Fibroblast of skin of left quadriceps (primary cell): ENCODE measurements at places on chromosomes 12 and 14.

- DNase-seq, result peak; percentile 37
These were observed 45.3 kb upstream of the ANO6 start for GRCh38 chr12:45170456-45171042.

DNA sequence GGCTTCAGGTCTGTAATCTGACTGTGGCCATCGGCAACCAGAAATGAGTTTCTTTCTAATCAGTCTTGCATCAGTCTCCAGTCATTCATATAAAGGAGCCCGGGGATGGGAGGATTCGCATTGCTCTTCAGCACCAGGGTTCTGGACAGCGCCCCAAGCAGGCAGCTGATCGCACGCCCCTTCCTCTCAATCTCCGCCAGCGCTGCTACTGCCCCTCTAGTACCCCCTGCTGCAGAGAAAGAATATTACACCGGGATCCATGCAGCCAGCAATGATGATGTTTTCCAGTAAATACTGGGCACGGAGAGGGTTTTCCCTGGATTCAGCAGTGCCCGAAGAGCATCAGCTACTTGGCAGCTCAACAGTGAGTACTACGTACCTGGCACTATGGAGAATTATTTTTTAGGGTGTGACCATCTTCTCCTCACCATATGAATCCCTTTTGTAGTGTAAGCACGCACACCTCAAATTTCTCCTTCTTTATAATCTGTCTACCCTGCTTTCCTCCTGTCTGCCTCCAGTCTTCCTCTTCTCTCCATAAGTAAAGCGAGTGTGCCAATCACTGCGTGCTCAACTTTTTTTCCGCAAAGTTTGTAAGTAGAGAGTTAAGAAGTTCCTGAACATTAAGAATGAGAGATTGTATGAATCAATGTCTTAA, at the start of gene TPH2:
TPH2 (plus strand) TSS at position 118 of the 658 bp plus-strand sequence; CDS start at position 260, 142 bp downstream.
- DNase-seq, result peak; percentile 27

DNA sequence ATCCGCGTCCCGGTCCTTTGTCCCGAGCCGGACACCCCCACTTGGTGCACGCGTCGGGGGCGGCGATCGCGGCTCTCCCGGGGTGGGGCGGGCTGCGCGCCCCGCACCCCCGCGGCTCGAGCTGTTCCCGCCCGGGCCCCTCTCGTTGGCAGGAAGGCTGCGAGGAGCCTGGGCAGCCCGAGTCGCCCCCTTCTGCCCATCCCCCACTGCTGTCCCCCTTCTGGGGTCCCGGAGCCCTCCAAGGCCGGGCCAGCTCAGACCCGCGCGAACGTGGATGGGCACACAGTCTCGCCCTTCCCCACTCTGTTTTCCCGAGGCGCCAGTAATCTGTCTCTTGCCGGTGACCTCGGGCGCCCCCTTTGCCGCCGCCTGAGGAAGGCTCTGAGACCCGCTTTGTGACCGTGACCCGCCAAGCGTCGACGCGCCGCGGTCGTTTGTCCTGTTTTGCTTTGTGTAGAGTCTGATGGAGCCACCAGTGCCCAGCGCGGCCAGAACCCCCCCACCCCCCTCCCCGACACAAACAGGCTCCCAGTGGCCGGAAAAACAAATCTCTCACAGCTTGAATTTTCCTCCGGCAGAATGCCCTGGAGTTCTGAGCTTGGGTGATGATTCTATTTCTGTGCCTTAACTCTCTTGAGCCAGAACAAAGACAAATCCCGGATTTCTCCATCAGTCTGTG, 610 bp downstream of the C14orf132 start:
- no peak for DNase-seq

DNA sequence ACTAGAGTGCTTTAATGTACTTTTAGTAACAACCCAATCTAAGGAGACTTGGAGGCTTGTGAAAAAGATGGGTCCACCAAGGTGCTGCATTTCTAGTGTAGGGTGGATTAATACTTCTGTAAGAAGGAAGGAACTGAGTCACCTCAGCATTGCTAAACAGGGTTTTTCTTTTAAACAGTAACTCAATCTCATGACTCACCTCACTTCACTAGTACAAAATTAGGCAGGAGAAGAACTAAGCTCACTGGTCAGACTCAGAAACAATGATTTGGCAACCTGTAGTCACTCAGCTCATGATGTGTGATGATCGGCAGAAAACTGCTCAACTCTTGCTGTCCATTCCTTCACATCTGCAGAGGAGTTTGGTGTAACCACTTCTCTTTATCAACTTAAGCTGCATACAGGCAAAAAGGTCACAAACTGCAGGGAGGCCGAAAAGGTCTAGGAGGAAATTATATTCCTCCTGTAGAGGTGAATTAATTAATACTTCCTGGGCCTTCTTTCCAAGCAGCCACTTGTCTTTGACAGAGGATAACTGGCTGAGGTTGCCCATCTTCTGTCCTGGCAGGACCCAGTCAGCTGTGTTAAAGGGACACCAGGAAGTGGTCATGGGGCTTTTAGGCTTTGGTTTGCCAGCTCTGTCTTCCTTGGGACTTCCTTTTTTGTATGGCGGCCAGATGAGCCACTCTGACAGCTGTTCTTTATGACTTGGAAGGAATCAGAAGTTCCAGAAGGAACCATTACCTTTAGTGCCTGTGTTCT, 466.9 kb downstream of the FUT8 start:
- no peak for DNase-seq

DNA sequence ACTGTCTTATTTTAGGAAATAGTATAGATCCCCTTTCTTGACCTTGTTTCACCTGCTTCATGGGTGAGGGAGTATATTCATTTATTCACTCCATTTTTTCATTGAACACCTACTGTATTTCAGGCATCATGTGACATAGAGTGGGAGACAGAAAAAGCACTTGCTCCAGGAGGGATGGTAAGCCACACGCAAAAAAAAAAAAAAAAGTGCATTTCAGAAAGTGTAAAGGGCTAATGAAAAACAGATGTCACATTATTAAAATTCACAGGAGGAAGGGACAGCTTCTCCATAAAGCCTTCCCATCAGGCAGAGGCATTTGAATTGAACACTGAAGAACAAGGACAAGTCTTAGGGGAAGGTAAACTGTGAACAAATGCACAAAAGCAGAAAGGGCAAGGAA, 7.5 kb downstream of the SLC8A3 start:
- DNase-seq, result no peak

DNA sequence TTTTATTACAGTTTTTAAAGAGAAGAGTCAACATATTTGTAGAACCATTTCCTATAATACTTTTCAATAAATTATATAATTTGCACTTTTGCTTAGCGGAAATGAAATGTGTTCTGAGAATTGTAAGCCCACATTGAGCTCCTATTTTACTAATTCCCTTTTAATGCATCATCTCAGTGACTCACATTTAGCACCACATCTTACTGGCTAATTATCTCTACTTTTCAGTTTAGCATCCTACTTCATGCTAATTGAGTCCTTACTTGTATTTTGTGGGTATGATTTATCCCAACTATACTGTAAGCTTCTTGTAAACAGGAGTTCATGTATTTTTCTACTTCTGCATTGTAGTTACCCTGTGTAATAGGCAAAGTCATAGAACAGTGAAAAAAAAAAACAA, 67.5 kb downstream of the TMX1 start:
- no peak for DNase-seq

DNA sequence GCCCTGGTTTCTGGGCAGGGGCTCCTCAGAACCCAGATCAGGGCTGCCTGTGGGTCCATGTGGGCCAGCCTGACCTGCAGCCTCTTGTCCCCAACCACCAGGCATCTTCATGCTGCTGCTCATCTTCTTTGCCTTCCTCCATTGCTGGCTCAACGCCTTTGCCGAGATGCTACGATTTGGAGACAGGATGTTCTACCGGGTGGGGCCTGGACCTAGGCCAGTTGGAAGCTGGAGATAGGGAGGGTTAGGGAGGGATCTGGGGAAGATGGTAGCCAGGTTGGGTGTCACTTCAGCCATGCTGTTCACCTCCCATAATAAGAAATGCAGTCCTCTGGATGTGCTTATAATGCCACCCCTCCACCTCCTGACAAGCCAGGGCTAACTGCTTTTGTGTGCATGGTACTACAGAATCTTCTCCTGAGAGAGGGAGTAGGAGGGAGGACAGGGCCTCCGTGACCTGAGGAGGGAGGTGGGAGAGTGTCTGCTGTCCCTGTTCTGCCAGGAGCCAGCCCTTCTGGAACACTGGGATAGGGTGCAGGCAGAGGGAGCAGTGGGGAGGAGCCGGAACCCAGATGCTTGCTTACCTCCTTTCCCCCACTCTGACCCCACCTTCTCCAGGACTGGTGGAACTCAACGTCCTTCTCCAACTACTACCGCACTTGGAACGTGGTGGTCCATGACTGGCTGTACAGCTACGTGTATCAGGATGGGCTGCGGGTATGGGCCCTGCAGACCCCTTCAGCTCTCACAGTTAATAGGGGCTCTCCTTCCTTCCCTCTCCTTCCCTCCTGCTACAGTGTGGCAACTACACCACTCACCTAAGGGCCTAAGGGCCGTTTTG, 17.6 kb downstream of the SOAT2 start:
- no peak for DNase-seq

GRCh38 chr12:91213-91612, 24.6 kb downstream of the IQSEC3 start:
- DNase-seq, result no peak

DNA sequence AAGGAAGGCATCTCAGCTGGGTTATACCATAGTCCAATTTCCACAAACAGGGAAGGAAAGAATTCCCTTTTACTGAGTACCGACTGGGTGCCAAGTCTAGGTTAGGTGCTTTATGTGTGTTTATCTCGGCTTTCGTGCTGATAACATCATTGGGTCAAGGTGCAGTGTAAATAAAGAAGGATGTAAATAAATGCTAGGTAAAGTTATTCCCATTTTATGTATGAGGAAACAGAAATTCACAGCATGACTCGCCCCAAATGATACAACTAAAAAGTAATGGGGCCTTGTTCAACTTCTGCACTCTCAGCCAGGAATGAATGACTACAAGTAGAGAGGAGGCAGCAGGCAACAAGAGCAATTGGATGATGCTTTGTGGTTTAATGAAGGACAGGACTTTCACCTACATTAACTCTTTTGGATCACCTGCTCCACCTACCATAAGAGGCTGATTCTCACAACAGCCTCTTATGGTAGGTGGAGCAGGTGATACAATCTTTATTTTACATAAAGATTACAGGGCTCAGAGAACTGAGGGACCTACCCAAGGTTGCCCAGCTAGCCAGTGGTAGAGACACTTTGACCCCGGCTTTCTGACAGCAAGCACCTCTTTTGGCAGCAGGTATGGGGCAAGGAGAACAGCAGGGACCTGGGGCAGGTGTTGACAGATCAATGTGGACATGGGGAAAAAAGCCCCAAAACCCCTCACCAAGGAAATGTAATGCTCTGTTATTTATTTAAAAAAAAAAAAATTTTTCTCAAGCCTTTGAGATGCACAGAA, 213.4 kb upstream of the NUDT4 start:
- DNase-seq, result no peak

DNA sequence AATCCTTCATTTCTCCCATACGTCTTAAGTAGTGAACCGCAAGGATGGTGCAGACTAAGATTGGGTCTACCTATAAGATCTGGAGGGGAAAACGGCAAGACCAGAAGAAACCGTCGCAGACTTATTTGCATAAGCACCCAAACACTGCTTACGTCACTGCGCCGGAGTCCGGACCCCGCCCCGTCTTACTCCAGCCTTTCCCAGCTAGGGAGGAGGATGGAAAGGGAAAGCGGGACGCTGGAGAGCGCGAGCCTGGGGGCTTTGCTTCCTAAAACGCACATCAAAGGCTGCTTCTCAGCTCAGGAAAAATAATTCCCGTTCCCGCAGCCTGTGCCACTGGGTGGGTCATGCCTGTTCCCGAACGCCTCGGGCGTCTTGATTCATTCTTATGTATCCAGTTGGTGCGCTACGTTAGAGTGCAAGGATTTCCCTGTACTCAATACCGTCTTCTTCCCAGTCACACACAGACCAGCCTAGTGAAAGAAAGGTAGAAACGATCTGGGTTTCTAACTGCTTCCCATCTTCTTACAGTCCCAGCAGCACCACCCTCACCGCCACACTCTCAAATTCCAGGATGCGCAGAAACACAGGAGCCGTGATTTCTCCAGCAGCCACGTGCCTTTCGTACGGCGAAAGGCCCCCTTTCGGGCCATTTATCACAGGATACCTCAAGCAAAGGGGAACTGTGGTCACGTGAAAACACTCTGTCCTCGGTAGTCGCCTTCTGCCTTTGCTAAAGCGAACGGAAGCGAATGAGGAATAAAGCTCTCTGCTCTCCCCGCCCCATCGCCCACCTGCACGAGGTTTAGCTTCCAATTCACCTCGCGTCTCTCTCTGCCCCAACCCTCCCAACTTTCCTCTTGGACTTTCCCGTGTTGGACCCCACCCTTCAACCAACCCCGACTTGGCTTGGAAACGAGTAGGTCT, 1.1 kb downstream of the SLC6A15 start:
- peak; percentile 60 for DNase-seq

GRCh38 chr12:42507565-42507964, 82.0 kb downstream of the PRICKLE1 start:
- no peak for DNase-seq

DNA sequence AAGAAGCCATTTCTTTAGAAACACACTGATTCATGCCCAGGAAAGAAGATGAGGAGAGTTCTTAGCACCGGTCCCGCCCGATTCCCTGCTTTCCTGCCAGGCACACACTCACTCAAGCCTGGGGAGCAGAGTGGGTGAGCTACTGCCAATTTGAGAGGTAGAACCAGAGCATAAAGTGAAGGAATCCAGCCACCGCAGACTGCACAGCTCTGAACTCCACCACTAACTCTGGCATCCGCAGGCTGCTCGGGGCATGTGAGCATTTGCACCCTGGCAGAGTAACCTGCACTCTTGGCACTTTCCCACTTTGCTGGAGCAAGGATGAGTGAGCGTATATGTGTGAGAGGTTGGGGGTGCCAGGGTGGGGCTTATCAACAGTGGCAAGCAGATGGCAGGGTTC, 4.0 kb upstream of the SYNDIG1L start:
- DNase-seq, result no peak

DNA sequence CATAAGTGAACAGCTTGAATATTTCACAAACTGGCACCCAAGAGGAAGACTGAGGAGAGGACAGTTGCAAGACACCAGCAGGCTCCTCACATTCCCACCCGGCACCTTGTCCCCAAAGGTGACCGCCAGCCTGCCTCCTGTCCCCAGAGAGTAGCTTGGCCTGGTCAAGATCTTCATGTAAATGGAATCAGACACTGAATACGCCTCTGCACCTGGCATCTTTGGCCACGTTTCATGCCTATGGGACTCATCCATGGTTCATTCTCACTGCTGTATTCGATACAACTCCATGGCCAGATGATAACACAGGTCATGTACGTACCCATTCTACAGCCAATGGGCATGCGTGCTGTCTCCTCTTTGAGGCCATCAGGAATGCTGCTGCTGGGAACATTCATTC, 60.8 kb downstream of the ITPK1 start:
- no peak for DNase-seq
